CD4-positive, alpha-beta T cell (primary cell): ENCODE measurements at places on chromosomes 12 and 14. TPM values are rescaled to one million over a fixed set of nuclear protein-coding genes. Genes with fewer than 3 reads are reported as not detected.
A peak's percentile ranks its signal among the peaks of the same experiment; 100 is the strongest.

- no peak for DNase-seq
These were observed 1.3 kb upstream of the PTGDR start for GRCh38 chr14:52266179-52266578.

GRCh38 chr12:78878866-78879265, 14.3 kb downstream of the SYT1 start:
- DNase-seq, result no peak

GRCh38 chr14:95817271-95817670, 59.4 kb upstream of the TUNAR start:
- no peak for DNase-seq

DNA sequence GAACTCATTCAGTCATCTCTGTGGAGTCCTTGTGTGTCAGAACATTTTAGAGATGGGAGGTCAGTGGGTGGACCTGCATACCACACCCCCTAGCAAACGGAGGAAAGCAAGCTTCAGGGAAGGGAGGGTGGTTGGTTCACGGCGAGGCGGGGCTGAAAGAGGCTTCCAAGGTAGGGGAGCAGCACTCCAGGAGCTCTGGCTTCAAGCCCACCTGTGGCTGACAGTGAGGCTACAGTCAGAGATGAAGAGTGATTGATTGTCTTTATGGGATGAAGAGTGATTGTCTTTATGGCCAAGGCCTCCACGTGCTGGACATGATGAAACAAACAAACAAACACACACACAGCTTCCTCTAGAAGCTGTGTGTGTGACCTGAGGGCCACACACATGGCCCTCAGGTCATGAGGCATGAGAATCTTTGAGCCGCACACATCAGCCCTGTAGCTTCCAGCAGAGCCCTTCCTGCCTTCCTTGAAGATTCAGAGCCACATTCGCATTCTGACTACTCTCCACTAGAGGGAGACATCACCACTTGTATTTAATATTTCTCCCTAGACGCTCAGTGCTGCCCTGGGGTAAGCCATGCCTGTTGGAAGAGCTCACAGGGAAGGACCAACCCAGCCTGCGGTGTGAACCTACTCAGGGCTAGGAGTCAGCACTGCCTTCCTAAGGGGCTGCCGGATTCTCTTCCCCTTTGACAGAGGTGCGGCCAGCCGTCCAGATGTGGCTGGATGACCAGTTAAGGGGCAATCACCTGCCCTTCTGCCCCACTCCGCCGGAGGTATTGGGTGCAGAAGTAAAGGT, 54.4 kb upstream of the KCNA1 start:
- DNase-seq, result peak; percentile 69

DNA sequence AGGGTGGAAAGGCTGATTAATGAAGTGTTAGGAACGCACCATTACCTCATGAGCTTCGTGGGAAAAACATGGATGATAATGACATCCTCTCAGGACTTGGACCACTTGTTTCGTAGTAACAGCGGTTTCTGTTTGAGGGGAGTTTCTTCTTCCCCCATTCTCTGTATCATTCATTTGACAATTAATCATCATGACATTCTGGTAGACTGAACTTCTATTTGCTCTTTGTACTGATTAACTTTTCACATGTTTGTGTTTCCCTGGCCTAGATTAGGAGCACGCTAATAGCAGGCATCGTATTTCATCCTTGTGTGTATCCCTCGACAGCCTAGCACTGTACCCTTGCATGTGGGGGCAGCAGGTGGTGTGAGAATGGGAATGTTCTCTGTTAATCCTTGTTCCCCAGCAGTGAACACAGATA, 8.0 kb downstream of the LRRC74A start:
- no peak for DNase-seq

DNA sequence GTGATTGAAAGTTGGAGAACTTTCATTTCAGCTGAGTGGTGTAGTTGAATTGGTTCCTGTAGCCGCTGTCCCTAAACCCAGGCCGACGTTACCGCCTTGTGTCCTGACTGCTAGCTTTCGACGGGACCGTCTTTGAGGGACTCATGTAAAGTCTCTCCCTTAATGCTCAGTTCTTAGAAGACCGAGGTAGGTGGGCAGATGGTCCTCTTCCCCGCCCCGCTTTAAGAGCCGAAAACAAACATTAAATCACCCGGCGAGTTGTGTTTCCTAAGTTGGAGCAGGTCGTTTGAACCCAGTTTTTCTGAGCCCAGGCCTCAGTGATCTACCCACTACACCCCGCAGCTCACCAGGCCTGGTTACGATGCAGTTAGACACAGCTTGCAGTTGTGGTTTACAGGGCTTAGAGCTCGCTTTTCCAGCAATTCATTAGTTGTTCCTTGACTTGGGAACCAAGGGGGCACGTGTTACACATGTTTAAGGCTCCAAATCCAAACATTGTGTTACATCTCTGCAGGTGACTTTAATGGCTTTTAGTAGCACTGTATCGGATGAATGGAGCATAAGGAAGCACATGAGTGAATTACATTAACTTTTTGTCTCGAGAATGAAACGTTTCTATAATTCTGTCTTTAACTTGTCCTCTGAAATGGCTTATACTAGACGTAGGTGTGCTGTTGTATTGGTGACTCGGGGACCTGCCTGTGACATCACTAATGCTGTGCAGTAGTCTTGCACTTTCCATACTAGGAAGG, 790 bp downstream of the NEDD1 start:
- no peak for DNase-seq

Gene MYF5
- not detected for total RNA-seq

DNA sequence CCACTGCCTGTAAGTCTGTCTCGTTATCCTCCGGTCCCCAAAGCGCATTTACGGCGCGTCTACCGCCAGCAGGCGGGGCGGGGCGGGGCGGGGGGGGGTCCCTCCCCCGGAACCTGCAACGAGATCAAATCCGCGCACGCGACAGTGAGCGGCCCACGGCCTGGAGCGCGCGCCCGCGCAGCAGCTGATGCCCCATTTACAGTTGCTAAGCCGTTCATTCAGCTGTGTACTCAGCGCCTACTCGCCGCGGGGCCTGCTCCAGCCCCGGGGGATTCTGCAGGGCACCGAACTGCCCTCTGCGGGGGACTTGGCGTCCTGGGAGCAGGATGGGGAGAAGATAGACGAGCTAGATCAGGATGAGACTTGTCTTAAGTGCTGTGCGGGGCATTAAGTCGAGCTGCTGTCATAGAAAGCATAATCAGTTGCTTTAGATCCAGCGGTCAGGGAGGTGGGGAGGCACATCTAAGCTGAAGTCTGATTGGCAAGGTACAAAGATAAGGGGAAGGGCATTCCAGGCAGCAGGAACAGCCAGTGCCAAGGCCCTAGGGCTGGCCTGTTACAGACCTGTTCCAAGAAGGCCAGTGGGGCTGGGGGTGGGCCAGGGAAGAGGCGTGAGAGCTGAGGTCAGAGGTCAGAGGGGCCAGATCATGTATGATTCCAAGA, 1.4 kb upstream of the CCDC85C start:
- peak; percentile 93 for DNase-seq

GRCh38 chr12:56699020-56699661, 11.1 kb upstream of the PTGES3 start:
- DNase-seq, result no peak

DNA sequence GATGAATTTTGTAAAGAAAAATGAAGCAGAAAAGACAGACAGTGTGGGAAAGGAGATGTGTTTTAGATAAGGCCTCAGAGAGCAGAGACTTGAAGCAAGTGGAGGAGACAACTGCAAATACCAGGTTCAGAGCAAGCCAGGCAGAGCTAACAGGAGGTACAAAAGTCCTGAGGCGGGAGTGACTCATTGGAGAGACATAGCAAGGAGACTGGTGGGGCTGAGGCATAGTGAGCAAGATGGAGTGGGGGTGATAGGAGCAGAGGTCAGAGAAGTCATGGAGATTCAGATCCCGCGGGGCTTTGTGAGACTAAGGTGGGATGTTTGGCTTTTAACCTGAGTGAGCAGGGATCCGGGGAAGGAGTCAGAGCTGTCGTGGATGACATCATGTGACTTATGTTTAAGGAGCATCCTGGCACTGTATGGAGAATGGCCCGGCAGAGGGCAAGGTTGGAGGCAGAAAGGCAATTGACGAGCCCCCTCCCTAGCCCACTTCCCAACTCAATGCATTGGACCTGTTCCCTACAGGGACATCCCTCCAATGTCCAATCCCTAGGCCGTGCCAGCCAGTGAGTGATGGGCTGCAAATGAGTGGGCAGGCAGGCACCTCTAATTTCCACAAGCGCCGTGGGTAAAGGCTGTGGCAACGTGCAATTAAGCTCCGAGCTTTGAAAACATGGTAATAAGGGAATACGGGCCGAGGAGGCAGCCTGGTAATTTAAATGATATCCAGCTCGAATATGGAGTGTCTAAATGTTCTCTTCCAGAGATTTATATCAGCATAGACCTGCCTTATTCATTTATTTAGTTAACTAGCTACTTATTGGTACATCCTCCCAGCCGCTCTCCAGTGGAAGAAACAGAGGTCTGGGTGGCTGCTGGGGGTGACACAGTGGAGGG, 206.8 kb upstream of the LHX5 start:
- no peak for DNase-seq

Gene NTN4
- 0.47 TPM for total RNA-seq

DNA sequence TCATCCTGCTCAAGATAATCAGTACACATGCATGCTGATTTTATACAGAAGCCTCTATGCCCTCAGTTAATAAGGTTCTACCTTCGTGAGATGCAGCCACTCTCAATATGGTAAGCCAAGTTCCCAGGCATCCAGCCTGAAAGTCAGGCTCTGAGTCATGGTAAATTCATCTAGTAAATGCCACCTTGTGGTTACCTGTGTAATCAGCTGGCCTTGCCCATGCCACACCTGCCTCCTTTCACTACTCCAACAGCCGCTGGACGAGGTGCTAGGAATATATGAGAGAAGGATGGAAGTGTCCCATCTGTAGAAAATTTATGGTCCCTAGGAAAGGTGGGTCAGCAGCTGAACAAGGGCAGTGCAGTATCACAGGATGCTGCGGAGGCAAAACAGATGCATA, 207.3 kb downstream of the SSPN start:
- no peak for DNase-seq

Gene RHEBL1
- 5.1 TPM for total RNA-seq

GRCh38 chr14:38254571-38255407, 1.1 kb downstream of the CLEC14A start:
- no peak for DNase-seq

DNA sequence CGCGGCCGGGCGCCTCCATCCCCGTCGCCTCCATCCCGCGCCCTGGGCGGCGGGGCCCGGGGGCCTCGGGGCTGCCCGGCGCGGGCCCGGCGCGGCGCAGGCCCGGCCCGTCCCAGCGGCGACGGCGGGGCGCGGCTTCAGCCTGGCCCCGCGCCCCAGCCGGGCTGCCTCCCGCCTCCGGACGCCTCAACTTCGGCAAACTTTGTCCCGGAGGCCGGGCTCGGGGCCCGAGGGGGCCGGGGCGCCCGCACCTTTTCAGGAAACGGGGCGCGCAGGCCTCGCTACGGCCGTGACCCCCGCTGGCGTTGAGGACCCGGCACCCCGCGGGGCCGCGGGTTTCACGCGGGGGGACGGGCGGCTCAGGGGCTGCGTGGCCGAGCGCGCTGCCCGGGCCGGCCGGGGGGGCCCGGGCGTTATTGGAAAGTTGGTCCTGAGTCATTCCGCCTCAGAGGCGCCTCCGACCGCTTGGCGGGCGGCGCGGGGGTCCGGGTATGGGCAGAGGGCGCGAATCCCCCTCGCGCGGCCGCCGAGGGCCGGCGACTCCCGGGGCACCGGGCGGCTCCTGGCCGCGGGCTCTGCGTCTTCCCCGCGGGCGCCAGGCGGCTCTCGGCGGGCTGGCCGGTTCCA, 575 bp downstream of the TRAF3 start:
- DNase-seq, result peak; percentile 15

DNA sequence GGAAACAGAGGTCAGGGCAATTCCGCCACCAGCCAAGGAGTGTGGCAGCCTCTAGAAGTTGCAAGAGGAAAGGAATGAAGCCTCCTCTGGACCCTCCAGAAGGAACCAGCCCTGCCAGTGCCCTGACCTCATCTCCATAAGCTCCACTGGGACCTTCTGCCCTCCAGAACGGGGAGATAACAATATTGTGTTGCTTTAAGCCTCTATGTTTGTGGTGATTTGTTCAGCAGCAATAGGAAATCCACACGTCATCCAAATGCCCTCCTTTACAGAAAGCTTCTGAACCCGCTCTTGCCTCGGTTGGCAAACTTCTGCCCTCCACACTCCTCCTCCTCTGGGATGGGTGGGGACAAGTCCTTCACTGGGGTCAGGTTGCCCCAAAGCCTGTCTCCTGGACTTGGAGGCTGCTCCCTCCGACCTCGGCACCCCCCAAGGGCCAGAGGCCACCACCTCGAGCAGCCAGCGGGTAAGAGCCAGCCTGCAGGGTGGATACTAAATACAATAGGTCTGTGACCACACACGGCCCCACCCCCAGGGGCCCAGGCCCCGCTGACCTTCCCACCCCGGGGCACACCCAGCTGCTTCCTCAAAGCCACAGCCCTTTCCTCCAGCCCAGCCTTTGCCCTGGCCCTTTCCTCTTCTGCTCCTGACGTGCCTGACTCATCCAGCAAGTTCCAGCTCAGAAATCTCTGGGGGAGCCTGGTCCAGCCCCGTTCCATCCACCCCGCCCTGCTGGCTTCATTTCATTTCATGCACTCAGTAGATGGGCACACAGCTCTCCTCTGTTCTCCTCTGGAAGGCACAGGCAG, 58.7 kb upstream of the NCOR2 start:
- DNase-seq, result no peak

GRCh38 chr12:87155621-87156020, 873.6 kb downstream of the C12orf50 start:
- no peak for DNase-seq

Gene ASB2
- 0.98 TPM for total RNA-seq

Gene SPIC
- not detected for total RNA-seq

DNA sequence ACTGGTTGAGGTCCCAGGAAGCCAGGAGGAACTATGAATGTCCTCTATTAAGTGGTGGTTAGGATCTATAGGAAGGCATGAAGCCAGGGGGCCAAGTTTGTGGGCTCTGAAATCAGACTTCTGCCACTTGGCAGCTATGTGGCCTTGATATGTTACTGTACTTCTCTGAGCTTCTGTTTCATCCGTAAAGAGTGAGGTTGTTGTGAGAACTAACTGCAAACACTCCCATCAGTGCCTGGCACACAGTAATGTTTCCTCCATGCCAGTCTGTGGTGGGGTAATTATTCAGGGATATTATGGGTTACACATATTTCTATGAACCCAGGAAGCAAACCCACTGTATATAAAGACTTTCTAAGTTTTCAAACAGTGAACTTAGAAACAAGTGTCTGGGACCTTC, 57.4 kb downstream of the PLXNC1 start:
- DNase-seq, result no peak

GRCh38 chr12:12349711-12350665, at the start of gene MANSC1:
MANSC1 (minus strand) TSS chr12:12350242; CDS start chr12:12343314, 6,928 bp downstream.
- peak; percentile 76 for DNase-seq
